NCI-H69 (cell line): ENCODE measurements at places on chromosomes 3 and 15.

DNA sequence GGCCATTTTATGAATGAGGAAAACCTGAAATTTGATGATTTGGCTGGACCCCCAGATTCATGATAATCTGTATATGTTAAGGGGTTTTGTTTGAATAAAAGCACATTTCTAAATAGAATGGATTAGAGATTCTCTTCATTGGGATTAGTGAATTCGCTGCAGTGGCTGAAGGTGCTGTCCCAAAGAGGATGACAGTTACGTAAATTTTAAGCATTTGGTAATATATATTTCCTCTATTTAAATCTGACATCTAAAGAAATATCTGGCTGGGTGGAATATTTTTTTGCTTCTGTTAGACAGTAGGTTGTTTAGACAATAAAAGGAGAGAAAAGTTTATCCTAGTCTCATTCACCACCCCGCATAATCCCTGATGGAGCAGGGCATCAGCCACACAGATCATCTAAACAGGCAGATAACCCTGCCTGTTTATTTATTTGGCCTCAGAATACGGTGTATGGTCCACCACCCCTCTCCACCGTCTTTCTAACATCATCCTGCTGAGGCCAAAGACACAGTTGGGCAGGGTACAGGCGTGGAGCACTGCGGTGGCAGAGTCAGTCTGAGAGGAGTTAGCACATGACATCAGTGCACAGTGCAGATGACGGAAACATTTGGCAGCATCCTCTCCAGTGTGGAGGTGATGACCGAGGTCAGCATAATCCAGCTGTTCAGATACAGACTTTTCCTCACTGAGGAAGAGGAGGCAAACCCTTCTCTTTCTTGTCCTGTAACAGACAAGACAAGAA, 20.4 kb upstream of the NFKBIZ start:
- DNase-seq, result no peak

- DNase-seq, result no peak
These were observed 23.2 kb downstream of the MELTF start for GRCh38 chr3:197006446-197006845.

GRCh38 chr15:67064607-67065530, 533 bp upstream of the SMAD3 start:
- DNase-seq, result peak; percentile 84

DNA sequence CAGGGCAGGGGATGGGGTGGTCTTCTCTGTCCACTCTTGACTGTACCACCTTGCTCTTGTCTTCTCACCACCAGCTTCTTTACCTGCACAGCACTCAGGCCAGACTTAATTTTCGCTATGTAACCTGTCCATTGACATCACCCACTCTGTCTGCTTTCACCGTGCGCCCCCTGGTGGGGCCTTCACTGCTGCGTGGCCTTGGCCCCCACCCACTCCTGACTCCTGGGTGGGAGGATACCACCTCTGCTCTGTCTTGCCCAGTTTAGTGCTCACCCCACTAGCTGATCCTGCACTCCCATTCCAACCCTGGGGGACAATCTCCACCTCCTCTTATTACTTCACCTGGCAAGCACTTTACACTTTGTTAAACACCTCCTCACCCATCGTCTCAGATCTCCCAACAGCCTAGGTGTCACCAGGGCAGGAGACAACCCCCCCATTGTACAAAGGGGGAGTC, 17.7 kb downstream of the PTH1R start:
- DNase-seq, result peak; percentile 64

DNA sequence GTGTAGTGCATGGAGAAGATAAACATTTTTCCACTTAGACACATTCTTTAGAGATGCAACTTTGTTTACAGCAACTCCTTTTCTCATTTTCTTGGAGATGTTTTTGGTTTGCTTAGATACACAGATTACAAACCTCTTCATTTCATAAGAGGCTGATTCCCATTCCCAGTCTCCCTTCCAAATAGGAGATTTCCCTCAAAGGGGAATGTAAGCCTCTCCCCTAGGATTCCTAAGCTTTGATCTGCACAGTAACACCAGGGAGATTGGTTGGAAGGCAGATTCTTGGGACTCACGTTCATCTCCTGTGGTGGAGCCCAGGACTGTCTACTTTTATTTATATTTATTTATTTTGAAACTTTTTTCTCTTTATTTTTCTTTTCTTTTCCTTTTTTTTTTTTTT, 63.2 kb downstream of the MCTP2 start:
- no peak for DNase-seq
